ENCODE measurements at places on chromosomes 2 and 18.

DNA sequence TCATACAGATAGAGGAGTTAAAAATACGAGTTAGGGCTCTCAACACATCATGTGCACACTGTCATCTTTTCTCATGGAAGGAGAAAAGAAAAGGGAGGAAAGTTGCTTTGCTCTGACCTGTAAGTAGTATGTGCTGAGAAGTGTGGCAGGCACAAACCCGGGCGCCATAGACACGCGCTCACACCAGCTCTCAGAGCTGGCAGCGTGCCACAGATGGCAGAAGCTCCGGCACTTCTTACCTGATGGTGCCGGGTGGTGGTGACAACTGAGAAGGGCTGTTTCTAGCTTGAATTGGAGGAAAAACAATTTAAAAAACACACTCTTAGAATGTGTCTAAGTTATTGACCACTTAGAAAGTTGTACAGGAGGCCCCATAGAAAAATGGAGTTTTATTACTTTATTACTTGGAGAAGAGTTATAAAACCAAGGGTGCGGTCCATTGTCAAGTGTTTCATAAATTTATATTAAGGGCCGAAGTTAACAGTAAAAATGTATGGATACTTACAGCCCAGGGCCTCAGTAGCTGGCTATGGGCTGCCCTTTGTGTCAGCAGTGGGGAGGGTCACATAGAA lies 92.2 kb downstream of the DPP4 start:
- no peak for DNase-seq

DNA sequence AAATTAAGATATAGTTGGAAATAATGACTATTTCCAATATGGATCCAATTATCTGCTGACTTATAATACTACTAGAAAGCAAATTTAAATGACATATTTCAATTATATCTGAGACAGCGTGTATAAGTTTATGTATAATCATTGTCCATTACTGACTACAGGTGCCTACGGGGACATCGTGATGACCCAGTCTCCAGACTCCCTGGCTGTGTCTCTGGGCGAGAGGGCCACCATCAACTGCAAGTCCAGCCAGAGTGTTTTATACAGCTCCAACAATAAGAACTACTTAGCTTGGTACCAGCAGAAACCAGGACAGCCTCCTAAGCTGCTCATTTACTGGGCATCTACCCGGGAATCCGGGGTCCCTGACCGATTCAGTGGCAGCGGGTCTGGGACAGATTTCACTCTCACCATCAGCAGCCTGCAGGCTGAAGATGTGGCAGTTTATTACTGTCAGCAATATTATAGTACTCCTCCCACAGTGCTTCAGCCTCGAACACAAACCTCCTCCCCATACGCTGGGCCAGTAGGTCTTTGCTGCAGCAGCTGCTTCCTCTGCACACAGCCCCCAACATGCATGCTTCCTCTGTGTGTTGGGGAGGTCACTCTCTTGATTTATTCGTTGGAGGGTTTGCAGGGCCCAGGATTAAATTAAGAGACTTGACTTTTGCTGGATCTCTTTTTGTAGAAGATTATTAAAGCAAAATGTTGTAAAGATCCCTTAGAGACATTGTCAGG lies 194.4 kb downstream of the RPIA start:
- DNase-seq: no peak

DNA sequence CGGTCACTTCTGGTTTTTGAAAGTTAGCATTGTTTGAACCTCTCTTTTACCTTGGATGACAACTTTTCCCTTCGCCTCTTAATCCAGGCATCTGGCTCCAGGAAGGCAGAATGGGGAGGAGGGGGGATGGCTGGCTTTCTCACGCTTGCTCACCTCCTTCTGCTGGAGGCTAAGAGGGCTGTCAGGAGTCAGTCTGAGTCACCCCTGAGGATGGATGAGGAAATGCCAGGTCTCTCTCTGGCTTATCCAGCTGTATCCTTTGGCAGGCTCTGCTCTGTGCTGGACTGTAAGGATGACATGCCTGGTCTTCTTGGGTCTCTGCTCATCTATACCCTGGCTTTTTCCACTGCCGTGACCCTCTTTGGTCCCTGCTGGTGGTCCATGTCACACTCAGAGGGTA lies 142.9 kb upstream of the GYPC start:
- DNase-seq: no peak

- DNase-seq: no peak
Observed at GRCh38 chr2:63853527-63854310, 12.0 kb downstream of the UGP2 start.

DNA sequence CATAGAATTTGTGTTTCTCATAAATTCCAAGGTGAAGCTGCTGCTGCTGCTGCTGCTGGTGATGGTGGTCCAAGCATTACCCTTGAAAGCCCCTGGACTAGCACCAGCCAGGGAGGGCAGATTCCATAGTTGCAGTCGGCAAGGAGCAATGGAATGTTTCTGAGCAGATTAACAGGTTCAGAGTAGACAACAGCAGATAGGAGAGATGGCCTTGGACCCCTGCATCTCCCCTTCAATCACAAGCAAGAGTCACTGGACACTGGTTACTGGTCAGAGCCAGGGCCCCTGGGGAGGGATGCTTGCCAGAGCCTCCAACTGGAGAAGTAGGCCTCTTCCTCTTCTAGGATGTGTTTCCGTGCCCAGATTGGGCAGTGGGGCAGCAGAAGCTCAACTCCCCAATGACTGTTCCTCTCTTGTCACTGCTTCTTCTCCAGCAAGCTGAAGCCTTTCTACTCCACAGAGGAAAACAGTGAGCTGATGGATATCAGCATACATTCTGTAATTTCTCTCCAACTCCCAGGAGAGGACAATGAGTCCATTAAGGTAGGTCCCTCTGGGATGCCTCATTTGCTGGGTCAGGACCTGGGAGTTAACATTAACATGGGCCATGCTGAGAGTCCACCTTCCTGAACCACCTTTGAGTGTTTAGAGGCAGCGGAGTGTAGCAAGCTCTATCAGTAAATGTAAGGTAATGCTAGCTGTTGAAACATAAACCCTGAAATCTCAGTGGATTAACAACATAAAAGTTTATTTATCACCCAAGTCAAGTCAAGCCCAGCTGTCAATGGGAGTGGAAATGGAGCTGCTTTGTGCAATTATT lies 35.3 kb downstream of the MROH2A start:
- no peak for DNase-seq

- no peak for DNase-seq
Observed at GRCh38 chr18:52334896-52335295, 5.1 kb upstream of the DCC start.

GRCh38 chr2:152434395-152435182 lies 99.6 kb downstream of the FMNL2 start:
- DNase-seq: no peak
